Activated CD4-positive, alpha-beta T cell treated with anti-CD3 and anti-CD28 coated beads for 24 hours (primary cell): ENCODE measurements at places on chromosomes 1 and 21.

DNA sequence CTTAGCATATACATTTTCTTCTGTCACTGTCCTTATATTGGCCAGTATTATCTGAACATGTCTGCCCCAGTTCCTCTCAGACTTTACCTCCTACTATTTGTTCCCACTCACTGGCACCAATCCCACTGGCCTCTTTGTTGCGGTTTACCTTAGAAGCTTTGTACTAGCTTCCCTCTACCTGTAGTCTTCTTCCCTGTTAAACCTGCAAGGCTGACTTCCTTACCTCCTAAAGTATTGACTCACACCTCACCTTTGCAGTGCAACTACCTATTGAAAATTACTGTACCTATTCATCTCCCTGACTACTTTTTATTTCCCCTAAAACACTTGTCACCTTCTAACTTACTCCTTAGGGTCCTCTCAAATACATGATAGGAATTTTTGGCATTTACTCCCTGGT, 111.1 kb downstream of the CLEC20A start:
- DNase-seq = no peak

- no peak for DNase-seq
These were observed 481 bp downstream of the CCDC163 start for GRCh38 chr1:45499415-45499769.

DNA sequence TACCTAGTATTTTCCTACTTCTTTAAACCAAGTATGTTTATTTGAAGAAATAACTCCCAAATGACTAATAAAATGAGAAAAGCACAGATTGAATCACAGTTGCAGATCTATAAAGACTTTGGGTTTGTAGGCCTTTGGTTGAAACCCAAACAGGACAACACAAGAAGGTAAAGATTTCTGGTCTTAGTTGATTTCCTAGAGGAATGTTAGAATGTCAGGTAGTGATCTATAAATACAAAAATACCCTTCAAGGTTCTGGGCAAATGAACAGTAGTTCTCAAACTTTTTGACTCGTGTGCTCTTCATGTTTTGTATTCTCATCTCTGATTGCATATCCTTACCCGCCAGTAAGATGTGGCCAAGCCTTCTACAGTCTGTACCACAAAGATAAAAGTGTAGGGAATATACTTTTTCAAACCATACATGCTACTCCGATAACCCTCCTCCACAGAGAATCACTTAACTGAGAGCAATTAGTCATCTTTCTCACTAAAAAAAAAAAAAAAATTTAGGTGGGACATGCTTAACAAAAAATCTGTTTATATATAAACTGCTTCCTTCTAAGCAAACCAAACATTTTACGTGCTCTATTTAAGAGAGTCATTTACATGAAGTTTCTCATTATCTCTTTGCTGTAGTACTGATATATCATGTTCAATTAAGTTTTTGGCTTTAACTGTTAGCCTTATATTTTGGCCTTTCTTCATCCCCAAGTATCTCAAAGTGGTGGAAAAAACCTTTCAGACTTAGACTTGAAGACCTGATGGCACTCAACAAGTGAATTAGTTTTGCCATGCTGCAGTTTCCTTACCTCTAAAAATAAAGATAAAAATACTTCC, 36.0 kb downstream of the CNIH4 start:
- DNase-seq = no peak

GRCh38 chr21:28742527-28742926, 250.2 kb downstream of the LTN1 start:
- DNase-seq = no peak

DNA sequence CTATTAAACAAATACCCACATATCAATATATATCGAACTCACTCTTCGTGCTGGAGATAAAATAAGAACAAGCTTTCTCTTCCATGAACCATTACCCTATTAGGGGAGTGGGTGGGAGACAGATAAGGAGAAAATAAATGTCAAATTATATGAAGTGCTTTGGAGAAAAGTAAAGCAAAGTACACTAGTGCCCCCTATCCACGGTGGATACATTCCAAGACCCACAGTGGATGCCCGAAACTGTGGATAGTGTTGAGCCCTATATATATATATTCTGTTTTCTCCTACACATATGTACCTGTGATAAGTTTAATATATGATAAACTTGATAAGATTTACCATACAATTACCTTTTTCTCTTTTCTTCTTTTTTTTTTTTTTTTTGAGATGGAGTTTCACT, 54.6 kb downstream of the FH start:
- no peak for DNase-seq

DNA sequence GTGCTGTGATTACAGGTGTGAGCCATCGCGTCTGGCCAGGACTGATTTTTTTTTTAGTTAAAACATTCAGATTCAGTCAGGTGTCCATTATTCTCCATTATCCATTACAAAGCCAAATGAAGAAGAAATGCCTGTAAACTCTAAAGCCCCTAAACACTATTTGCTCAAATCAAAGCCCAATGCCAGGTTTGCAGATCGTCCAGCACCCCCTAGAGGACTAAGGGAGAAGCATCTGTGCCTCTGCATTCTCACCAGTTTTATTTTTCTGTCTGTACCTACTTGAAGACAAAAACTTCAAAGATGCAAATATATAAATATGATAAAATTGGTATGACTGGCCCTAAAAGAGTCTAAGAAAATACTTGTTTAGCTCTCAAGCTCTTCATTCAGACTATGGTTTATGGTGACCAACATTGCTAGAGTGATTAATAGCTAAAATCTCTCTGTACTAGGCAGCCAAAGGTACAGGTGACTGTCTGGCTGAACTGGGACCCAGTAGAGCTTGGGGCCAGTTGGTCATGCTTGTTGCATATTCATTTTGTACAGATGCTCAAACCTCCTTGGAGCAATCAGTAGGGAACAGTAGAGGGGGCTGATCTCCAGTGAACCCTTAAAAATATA, 138.4 kb downstream of the SYT2 start:
- no peak for DNase-seq

DNA sequence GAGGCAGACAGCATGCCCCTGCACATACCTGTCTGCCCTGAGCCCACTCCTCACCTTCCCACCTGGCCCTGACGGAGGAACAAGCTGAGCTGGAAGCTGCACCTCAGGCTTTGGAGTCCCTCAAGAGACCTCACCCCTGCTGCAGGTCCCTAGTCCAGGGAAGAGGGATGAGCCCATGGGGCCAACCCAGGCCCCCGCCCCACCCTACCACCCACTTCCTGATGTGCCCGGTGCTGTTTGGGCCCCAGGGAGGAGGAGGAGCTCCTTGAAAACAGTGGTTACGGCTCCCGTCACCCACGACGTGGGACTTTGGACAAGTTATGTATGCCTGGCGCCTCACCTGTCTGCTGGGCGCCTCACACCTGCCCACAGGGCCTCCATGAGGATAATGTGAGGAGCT, 250.2 kb downstream of the NPHP4 start:
- DNase-seq = no peak

DNA sequence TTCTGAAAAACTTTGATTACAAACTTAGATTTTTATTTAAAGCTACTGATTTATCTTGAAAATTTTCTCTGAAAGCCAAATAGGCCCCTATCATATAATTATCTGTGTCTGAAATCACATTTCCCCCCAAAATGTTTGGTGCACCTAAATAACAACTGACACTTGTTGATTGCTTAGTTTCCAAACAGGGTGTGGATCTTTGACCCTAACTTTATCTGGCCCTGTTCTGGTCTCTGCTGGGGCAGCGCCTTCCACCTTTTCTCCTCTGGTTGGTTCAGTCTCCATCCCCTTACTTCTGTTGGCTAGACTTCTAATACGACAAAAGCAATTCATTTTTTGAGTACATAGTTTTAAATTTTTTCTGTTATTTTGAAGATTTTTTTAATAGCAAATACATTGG, 10.2 kb upstream of the OTUD7B start:
- DNase-seq = no peak

DNA sequence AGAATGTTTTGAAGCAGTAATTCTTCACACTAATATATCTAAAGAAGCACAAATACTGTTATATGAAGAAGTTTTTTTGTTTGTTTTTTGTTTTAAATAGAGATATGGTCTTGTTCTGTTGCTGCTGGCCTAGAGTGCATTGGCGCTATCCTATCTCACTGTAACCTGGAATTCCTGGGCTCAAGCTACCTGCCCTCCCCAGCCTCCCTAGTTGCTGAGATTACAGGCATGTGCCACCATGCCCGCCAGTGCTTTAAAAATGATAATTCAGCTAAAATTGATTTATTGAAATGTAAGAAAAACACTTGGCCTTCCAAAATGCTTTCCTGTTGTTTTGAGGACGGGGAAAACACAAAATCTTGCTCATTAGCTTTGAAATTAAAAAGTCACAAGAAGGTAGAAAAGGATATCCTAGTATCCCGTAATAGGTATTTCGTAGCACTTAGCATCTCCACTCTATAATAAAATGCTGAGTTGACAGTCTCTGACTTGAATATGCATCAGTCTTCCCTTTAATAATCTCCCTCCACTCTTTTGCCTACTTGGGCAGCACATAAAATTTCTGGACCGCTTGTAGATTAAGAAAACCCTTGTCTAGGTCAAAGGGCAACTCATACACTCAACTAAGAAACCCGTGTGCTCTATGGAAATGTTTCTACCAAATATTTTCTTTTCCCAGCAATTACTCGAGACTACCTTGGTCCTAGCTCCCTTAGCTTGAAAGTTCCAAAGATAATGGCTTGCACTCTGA, 1.3 kb downstream of the SCYL3 start:
- DNase-seq = no peak

DNA sequence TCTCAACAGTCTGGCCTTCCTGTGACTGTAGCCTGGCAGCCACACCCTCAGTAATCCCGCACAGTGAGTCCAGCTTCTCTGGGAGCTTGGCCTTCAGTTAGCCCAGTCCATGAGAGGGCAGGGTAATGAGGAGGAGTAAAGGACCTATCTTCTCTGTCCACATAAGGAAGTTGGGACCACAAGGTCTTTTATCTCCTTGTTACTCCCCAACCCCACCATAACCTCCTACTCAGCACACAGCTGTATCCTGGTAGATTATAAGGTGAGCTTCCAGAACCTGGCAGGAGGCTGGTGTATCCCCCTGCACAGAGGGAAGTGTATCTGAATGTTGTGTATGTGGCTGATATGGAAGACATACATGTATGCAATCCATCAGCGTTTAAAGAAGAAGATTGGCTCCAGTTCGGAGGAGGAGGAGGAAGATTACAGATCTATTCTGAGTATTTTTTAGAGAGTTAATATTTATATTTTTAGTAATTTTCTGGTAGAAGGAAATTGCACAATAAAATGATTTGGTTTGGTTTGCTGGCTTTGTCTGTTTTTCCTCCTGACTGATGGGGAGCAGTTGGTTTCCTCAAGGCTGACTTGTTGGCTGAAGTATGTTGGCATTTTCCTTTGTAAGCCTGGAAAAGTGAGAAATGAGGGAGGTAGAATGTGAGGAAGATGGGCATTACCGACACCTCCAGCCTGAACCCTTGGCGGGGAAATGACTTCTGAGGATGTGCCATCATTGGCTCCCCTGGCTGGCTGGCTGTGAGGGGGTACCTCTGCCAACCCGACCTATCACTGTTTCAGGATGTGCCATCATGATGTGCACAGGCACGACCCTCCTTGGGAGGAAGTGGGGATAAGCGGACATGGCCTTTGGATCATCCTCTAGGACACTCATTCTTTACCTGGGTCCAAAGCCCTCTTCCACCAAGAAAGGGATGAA, 5.0 kb downstream of the C1orf226 start:
- DNase-seq = no peak

DNA sequence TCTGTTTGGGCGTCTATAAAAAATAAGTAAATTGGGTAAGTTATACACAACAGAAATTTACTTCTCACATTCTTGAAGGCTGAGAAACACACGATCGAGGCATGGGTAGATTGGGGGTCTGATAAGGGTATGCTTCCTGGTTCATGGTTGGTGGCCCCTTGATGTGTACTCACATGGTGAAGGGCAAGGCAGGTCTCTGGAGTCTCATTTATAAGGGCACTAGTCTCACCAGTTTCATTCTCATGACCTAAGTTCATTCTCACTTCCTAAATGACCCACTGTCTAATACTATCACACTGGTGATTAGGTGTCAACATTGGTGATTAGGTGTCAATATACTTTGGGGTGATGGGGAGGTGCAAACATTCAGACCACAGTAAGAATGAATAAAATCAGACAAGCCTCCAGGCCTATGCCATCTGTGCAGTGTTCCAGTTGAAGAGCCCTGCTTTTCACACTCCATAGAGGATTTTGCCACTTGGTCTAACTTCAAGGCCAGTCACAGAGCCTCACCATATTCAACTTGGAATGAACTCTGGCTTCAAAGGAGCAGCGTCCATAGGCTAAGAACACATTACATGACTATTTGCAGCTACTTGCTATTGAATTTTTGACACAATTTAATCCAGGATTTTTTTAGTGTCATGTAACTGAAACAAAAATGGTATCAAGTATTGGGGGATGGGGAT, 2.5 kb upstream of the GBP4 start:
- DNase-seq = no peak

DNA sequence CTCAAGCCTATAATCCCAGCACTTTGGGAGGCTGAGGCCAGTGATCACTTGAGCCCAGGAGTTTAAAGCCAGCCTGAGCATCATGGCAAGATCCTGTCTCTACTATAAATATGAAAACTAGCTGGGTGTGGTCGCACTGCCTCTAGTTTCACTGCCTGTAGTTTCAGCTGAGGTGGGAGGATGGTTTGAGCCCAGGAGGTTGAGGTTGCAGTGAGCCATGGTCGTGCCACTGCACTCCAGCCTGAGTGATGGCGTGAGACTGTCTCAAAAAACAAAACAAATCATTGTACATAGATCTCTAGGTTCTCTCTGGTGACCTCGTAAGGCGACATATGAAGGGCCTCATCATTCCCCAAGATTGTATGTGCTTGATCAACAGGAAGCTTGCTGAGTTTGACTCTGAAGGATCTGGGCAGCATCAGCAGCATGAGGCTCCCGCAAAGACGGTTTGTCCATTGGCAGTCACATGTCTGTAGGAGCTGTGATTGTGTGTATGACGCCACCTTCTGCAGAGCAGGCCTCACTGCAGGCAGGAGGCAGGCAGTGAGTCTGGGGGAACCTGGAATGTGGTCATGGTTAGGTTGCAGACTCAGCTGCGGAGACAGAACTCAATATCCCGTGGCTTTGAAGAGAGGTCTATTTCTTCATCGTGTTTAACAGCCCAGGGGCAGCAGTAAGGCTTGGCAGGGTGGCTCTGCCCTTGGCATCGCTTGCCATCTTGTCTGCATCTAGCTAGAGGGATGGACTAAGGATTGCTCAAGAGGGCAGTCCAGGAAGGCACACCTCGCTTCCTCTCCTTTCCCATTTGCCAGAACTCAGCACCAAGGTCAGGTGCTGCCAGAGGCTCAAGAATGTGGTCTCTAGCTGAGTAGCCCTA, 14.0 kb downstream of the ATP5PO start:
- DNase-seq = no peak

DNA sequence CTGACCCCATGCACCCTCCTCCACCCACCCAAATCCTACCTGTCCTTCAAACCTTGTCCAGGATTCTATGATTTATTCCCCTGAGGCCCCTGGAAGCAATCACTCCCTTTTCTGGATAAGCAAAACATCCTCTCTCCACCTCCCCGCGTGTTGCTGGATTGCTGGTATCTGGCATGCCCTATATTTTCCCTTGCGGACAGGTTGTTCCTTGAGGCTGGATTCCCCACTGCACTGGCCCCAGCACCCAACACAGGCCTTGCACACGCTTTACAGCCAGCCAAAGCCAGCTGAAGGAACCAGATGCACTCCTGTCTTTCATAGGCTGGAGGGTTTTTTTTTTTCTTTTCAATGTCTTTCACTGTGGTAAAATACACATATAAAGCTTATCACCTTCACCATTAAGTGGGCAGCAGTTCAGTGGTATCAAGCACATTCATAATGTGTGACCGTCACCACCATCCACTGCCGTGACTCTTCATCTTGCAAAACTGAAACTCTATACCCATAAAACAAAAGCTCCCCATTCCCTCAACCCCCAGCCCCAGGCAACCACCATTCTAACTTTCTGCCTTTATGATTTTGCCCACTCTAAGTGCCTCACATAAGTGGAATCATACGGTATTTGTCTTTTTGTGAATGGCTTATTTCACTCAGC, 50.9 kb downstream of the TOR1AIP2 start:
- DNase-seq = no peak
